ENCODE measurements at places on chromosomes 13 and 19. TPM values are rescaled to one million over a fixed set of nuclear protein-coding genes. Genes with fewer than 3 reads are reported as not detected.

DNA sequence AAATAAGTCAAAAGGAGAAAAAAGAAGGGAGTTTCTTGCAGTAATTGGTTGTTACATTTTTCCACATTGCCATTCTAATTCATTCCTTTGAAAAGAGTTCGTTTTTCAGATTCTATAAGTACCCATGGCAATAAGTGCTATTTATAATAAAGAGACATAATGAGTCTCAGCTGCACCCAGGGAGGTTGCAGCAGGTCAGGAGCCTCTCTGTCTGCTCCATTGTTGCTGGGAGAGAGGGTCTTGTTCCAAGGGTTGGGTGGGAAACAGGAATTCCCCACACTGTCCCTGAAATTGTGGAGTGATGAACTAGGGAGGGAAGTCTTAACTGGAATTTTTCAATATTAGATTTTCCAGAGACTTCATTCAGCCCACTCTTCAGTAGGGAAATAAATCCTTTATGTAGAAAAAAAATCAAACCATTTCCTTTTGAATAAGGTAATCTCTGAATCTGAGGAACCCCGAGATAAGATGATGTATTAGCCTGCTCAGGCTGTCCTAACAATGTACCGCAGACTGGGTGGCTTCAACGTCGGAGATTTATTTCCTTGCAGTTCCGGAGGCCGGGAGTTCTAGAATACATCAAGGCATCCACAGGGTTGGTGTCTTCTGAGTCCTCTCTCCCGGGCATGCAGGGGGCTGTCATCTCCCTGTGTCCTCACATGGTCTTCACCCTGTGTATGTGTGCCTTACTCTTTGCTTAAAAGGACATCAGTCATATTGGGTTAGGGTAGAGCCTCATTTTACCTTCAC, 342.7 kb upstream of the TMTC4 start:
- H3K4me1 ChIP-seq, result no peaks in the 10 kb centered on the region
- H3K36me3 ChIP-seq, result no peaks in the 10 kb centered on the region
- no peaks in the 10 kb centered on the region for H3K27me3 ChIP-seq
- H3K27ac ChIP-seq, result no peak overlapping the region
- H3K4me3 ChIP-seq, result no peak overlapping the region
- no peak for DNase-seq

DNA sequence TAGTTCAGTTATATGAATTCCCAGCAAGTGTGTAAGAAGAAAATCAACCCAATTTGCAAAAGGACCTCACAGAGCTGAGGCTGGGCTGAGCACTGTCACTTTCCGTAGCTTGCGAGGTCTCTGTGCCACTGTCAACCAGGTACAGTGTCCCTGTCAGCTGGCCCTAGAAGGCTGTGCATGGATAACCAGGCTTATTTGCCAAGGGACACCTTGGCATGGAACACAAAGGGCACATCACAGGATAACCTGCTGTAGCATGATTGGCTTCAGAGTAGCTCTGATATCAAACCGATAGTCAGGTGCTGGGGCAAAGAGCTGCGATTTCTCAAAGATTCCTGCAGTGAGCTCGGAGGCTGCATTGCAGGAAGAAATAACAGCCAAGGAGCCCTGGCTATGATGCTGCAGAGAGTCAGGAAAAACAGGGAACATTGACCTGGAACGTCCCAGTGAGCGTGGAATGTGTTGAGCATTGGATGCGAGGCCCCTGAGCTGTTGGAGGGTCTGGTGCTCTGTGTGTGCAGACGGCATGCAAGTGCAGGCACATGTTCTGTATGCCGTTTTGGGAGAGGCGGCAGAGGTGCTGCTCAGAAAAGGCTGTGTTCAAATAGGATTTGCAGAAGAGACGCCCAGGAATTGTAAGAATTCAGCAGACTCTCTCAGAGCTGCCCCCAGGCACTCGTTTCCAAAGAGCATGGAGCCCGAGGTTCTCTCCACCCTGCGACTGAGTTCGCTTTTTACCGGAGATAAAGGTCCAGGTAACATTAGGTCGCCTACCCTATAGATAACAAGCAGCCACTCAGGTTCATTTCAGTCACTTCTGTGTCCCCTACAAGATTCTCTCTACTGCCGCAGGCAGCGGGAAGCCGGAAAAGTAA, 213.5 kb upstream of the IRS2 start:
- no peaks in the 10 kb centered on the region for H3K36me3 ChIP-seq
- H3K27ac ChIP-seq, result no peak overlapping the region
- H3K4me3 ChIP-seq, result no peak overlapping the region
- no peak for DNase-seq

DNA sequence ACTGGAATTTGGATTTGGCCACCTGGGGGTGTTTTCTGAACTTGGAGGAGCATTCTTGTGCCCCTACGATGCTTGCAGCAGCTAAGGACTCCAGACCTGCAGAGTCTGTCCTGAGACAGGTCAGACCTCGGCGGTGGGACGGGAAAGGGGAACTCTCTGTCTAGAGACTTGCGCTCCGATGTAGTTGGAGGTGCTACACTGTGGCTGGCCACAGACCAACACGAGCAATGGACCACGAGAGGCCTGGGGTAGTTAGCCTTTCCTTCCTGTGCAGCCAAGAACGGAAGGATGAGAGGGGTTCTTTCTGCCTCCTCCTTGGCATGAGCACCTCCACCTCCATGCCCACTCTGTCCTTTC, 5.9 kb upstream of the GRAMD1A start:
- no peaks in the 10 kb centered on the region for H3K36me3 ChIP-seq
- peak overlapping the region; percentile 13 for H3K27ac ChIP-seq
- no peak overlapping the region for H3K4me3 ChIP-seq
- DNase-seq, result no peak

DNA sequence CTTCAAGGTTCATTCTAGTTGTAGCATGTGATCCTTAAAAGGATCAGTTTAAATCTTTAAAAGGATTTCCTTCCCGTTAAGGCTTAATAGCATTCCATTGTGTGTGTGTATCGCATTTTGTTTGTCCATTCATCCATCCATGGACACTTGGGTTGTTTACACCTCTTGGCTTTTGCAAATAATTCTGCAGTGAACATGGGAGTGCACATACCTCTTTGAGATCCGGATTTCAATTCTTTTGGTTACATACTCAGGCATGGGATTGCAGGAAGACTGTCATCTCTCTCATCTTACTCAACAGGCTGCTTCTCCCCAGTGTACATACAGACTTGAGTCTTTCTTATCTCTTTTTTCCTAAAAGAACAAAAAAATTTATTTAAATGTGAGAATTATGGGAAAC, 1.2 kb downstream of the RNF113B start:
- no peak overlapping the region for H3K27ac ChIP-seq
- no peaks in the 10 kb centered on the region for H3K27me3 ChIP-seq
- H3K36me3 ChIP-seq, result no peaks in the 10 kb centered on the region
- H3K4me3 ChIP-seq, result no peak overlapping the region

- no peak overlapping the region for H3K4me3 ChIP-seq
- H3K27me3 ChIP-seq, result no peaks in the 10 kb centered on the region
- no peaks in the 10 kb centered on the region for H3K36me3 ChIP-seq
- no peaks in the 10 kb centered on the region for H3K4me1 ChIP-seq
- DNase-seq, result no peak
Observed at GRCh38 chr19:15393963-15394362, 14.4 kb upstream of the AKAP8 start.

- DNase-seq, result no peak
- H3K4me3 ChIP-seq, result no peak within 1 kb of the TSS
- H3K36me3 ChIP-seq, result no peaks in the 10 kb centered on the region
- no peaks in the 10 kb centered on the region for H3K4me1 ChIP-seq
Observed at GRCh38 chr13:85799097-85799582, at the start of gene SLITRK6. TSS of gene SLITRK6 (minus strand) at chr13:85799419. CDS start at chr13:85796508, 2,911 bp downstream.

DNA sequence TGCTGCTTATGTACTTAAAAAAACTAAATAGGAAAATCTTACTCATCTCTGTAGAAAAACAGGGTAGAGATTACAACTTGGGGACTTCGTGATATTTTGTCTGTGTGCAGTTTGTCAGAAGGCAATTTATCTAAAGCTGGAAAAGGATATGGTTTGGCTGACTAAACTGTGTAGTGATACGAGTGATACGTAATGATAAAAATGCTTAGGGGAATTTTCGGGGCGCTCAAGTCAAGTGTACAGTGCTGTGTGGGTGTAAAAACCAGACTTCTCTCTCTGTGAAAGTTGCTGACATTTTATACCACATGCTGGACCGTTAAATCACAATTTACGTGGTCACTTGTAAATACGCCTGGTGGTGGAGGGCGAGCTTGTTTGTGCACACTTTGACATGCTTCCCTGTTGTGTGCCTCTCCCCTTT, 221.7 kb downstream of the KCNRG start:
- no peaks in the 10 kb centered on the region for H3K36me3 ChIP-seq
- no peaks in the 10 kb centered on the region for H3K27me3 ChIP-seq
- H3K4me1 ChIP-seq, result no peaks in the 10 kb centered on the region
- H3K4me3 ChIP-seq, result no peak overlapping the region
- DNase-seq, result no peak

DNA sequence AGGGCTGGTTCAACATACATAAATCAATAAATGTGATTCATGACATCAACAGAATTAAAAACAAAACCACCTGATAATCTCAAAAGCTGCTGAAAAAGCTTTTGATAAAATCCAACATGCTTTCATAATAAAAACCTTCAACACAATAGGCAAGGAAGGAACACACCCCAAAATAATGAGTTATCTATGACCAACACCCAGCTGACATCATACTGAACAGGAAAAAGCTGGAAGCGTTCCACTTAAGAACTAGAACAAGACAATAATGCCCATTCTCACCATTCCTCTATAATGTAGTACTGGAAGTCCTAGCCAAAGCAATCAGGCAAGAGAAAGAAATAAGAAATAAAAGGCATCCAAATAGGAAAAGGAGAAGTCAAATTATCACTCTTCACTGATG, 116.2 kb upstream of the FREM2 start:
- H3K27me3 ChIP-seq, result no peaks in the 10 kb centered on the region
- H3K27ac ChIP-seq, result no peak overlapping the region
- no peak for DNase-seq
- no peaks in the 10 kb centered on the region for H3K36me3 ChIP-seq

- no peaks in the 10 kb centered on the region for H3K4me1 ChIP-seq
- no peak for DNase-seq
- no peak overlapping the region for H3K27ac ChIP-seq
- peaks cover 5% of the 10 kb centered on the region for H3K36me3 ChIP-seq
- H3K27me3 ChIP-seq, result no peaks in the 10 kb centered on the region
Observed at GRCh38 chr13:99246100-99246499, 12.1 kb downstream of the GPR18 start.

- H3K4me1 ChIP-seq, result peaks cover 10% of the 10 kb centered on the region
- H3K4me3 ChIP-seq, result no peak overlapping the region
- DNase-seq, result peak; percentile 88
Observed at GRCh38 chr19:3450796-3451411, 29.4 kb downstream of the SMIM24 start.

DNA sequence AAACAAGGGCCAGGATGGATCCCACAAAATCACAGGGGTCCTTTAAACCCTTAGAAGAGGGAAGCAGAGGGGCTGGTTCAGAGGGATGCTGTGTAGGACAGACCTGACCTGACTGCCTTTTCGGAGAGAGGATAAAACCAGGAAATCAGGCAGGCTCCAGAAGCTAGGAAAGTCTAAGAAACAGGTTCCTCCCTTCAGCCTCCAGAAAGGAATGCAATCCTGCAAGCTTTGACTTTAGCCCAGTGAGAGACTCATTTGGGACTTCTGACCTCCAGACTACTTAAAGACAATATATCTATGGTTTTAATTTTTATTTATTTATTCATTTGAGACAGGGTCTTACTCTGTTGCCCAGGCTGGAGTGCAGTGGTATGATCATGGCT, 5.3 kb downstream of the RAB20 start:
- no peak overlapping the region for H3K27ac ChIP-seq
- DNase-seq, result no peak
- H3K36me3 ChIP-seq, result no peaks in the 10 kb centered on the region
- H3K4me1 ChIP-seq, result no peaks in the 10 kb centered on the region
- H3K27me3 ChIP-seq, result no peaks in the 10 kb centered on the region

The COPE gene
- total RNA-seq, result 190 TPM

The PRRG2 gene
- not detected for total RNA-seq

The ZNF135 gene
- 6.2 TPM for total RNA-seq

The PGLYRP2 gene
- not detected for total RNA-seq

The DPF1 gene
- total RNA-seq, result not detected
